T follicular helper cell (primary cell): ENCODE measurements at places on chromosomes 5 and 9.

GRCh38 chr9:121367306-121368137, 2.5 kb downstream of the STOM start:
- no peak for DNase-seq

- no peak for DNase-seq
These were observed 9.8 kb downstream of the PIK3R1 start for GRCh38 chr5:68225188-68225910.

DNA sequence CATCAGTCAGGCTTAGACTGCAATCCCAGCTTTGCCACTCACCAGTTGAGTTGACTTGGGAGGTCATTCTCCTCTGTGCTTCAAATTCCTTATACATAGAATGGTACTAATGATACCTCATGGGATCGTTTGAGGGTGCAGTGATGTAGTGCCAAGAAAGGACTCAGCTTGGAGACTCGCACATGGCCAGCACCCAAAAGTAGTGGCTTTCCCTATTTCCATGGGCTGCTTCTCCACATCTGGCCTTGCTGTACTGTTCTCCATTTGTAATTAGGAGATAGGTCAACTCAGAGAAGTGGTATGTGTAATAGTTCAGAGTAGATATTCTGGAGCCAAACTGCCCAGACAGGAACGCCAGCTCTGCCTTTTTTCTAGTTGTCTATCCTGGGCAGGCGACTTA, 5.5 kb downstream of the CCL19 start:
- no peak for DNase-seq

GRCh38 chr5:141873933-141874261, 4.3 kb downstream of the PCDH1 start:
- no peak for DNase-seq

GRCh38 chr9:28801144-28801799, 1228.0 kb upstream of the C9orf72 start:
- DNase-seq: no peak

DNA sequence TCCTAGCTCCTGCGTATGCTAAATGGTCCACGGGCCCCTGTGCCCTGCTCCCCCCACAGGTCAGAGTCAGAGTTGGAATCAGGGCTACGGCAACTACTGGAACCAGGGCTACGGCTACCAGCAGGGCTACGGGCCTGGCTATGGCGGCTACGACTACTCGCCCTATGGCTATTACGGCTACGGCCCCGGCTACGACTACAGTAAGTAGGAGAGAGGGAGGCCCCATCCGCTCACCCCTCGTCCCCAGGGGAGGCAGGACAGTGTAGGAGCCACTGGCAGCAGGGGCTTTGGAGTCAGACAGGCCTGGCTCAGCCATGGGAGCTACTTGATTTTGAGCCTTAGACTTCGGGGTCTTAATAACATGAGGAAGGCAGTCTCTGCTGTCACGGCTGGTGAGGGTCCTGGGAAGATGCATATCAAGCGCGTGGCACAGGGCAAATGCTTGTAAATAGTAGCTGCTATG, 5.8 kb downstream of the HNRNPAB start:
- no peak for DNase-seq

- DNase-seq: no peak
These were observed 219.9 kb downstream of the FSTL4 start for GRCh38 chr5:133392448-133392847.

GRCh38 chr5:174140452-174141020, 95.0 kb downstream of the NSG2 start:
- no peak for DNase-seq

- no peak for DNase-seq
These were observed 819 bp downstream of the LCN2 start for GRCh38 chr9:128149951-128150593.

- DNase-seq: no peak
These were observed 146.5 kb upstream of the TLX3 start for GRCh38 chr5:171162596-171162995.

DNA sequence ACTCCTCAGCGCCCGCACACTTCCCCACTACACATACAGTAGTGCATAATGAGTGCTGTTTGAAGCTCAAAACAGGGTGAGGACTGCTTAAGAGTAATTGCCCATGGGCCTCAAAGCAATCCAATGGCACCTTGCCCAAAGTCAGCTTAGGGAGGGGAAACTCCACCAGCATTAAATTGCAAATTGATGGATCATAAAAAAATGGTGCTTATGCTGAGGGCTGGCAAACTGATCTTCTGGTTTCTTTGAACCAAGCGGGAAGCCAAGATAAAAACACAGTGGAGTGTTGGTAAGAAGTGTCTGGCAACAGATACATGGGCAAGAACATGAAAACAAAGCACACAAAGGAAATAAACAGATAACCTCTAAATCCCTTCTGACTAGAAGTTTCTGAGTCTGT, 28.0 kb downstream of the TLE1 start:
- no peak for DNase-seq

- no peak for DNase-seq
These were observed 399.2 kb downstream of the IRX2 start for GRCh38 chr5:2352101-2352861.

GRCh38 chr9:79015951-79016350, 555.8 kb upstream of the TLE4 start:
- DNase-seq: no peak

- DNase-seq: no peak
These were observed 6.7 kb upstream of the GAPT start for GRCh38 chr5:58484505-58484904.

DNA sequence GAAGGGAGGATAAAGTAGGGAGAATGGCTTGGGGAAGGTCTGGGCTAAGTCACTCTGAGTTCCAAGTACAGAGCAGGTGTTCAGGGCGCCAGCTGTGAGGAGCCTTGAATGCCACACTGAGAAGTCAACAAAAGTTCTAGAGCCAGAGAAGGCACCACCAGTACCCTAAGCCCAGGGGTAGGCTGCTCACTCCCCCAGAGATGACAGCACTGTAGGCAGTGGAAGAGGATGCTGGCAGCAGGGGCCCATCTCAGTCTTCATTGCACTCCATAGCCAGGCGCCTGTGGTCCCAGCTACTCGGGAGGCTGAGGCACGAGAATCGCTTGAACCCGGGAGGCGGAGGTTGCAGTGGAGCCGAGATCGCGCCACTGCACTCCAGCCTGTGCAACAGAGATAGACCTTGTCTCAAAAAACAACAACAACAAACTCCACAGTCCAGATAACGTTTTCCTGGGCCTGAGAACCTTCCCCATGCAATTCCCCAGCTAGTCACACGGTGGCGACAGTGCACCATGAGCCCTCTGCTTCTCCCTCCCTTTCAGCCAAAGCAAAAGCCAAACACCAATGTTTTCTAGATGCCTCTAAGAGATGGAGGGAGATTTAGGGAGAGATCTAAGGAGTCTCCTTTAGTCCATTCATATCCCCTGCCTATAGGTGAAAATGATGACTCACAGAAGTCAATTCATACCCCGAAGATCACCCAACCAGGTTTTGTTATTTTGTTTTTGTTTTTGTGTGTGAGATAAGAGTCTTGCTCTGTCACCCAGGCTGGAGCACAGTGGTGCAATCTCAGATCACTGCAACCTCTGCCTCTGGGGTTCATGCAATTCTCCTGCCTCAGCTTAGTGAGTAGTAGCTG, 19.8 kb upstream of the NSD1 start:
- peak; percentile 68 for DNase-seq

GRCh38 chr9:82670726-82671125, 392.2 kb downstream of the RASEF start:
- DNase-seq: no peak

GRCh38 chr9:113536483-113537228, 73.1 kb downstream of the RGS3 start:
- no peak for DNase-seq

- DNase-seq: no peak
These were observed 159.4 kb downstream of the SIL1 start for GRCh38 chr5:139038613-139039305.

- peak; percentile 80 for DNase-seq
These were observed at the start of gene MAPK9 for GRCh38 chr5:180291943-180292831. Gene MAPK9, minus strand, starts transcription at chr5:180292083. Its CDS starts 11,522 bp downstream, at chr5:180280561.

GRCh38 chr5:20649966-20650365, 662.0 kb upstream of the CDH18 start:
- DNase-seq: no peak
